ENCODE measurements at places on chromosomes 2 and 18. TPM values are rescaled to one million over a fixed set of nuclear protein-coding genes. Genes with fewer than 3 reads are reported as not detected.

DNA sequence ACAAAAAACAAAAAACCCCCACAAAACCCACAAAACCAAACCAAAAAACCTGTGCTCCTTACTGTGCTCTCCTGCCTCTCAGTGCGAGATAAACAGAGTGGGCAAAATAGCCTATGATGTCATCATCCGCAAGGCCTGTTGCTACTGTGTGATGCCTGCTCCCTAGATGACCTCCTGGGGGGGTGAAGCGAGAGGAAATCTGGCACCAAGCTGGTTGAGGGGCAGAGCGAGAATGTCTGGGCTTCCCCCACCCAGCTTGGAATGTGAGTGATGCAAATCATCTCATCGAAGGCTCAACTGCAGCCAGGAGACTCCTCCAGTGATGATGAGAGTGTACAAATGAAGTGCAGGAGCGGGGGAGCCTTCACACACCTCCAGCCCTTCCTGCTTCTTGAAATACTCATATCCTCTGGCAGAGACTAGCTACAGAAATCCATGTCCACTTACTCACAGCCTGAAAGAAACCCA is 57.7 kb upstream of the MAP4K3 start:
- peak; percentile 92 for DNase-seq

DNA sequence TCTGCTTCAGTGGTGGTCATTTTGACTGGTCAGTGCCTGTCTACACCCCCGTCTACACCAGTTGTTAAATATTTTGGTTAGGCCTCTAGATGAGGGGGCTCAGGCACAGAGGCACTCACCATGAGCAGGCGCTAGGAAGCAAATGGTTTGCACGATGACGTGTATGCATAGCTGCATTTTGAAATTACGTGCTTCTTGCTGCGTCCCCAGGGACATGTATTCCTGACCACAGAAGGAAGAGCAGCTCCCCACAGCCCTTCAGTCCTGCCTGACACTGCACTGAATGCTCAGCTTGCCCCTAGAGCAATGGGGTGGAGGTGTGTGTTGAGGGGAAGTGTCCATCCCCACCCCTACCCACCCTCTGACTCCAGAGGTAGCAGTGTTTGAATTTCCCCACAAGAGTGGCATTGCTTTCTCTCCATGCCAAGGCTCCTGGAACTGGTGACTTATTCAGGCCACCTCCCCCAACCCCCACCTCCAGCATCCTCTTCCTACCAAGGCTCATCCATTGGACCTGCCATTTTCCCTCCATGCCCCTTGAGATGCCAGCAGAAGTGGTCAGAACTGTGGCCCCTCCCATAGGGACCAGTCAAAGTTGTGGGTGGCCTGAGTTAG is 11.4 kb upstream of the ZAP70 start:
- DNase-seq = no peak

Gene CCDC74B
- 0.38 TPM for total RNA-seq

Gene RNF152
- 31.9 TPM for total RNA-seq

Gene PRSS56
- total RNA-seq = not detected

DNA sequence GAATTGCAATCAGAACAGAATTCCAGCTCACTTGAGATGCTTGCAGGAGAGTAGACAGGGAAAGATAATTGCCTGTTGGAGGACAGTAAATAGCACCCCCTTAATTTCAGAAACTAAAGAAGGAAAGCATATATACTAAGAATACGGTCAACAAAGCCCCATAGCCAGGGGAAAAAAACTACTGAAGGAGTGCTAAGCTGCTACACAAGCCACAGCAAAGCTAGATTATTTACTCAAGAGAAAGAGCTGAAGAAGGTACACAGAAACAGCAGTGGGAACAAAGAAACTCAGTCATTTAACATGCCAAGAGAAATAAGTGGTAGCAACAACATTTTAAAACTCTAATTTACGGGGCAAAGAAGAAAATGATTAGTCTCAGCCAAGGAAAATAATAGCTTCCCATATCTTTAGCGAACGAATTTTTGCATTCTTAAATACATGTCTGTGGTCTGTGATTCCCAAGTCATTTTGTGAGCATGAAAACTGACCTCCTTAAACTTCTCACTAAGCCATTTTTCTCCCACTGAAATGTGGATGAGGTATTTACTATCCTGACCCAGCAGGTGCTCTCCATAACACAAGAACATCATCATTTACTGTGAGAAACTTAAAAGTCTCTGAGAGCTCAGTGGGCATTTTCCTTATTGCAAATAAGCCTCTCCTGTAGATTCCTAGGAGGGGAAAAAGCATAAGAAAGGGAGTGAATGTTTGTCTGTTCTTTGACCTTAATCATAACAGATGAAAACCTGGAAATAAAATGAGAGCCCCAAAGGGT is 196.0 kb downstream of the PAX3 start:
- DNase-seq = no peak

- DNase-seq = no peak
Measured at GRCh38 chr18:74975001-74975400, 233.9 kb downstream of the PTGR3 start.

GRCh38 chr2:233242231-233242927 is 9.1 kb upstream of the ATG16L1 start:
- DNase-seq = no peak

DNA sequence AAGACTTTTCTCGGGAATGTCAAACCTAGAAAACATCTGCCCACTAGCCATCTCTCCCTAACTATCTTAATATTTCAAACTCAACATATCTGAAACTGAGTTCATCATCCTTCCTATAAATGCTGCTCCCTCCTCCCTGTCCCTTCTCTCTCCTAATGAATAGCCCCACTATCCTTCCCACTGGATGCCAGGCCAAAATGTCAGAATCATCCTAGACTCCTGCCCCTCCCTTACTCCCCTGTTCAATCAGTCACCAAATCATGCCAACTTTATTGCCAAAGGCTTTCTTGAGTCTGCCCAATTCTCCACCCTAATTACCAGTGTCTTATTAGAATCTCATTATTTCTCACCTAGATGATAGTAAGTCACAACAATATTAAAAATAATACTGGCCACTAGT is 8.5 kb downstream of the EVA1A start:
- DNase-seq = no peak

Gene TRIB2
- 6.5 TPM for total RNA-seq

Gene CYP27A1
- 0.13 TPM for total RNA-seq

DNA sequence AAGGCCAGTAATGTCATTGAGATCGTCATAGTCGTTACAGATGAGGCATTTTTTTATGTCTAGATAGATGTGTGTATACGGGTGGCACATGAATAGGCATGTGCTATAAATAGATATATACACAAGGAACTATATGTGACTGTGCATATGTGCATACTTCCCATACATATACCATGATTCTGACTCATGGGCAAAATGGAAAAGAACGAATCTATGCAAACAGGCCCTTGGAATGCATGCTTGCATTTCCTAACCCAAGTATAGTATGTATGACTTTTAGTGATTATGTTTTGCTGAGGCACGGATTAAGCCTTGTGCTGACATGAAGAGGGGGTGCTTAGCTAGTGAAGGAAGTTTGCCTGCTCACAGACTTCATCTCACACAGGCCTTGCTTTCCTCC is 111.7 kb downstream of the BCL11A start:
- peak; percentile 89 for DNase-seq

DNA sequence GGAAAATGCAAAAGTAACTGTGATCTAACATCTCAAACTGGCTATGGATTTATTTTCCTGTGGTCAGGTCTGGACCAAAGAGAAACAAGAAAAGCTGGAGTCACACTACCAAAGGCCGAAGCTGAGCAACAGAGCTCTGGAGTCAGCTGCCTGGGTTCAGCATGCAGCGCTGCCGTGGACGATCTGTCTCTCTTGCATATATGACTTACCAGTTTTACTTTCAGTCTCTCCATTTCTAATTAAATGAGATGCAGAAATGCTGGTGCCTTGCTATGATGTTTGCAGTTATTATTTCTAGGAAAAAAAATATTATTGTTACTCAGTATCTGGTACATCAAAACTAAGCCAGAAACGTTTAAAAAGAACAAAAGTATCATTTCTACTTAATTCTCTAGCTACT is 813.2 kb downstream of the RNF144A start:
- no peak for DNase-seq

DNA sequence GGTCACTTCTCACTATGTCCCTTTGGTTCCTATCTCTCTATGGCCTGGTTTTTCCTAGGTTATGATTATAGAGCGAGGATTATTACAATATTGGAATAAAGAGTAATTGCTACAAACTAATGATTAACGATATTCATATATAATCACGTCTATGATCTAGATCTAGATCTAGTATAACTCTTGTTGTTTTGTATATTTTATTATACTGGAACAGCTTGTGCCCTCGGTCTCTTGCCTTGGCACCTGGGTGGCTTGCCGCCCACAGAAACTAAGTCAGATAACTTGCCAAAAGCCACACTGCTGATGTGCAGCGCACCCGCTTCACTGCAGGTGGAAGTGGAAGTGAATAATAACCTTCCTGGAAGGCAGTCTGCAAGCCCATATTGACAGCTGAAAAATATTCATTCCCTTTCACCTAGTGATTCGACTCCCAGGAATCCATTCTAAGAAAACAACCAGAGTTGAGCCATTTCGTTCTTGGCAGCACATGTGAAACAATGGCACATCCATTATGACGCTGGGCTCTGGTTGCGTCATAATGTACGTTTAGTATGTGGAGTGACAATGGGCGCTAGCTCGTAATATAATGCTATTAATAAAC is 725 bp upstream of the ANKRD53 start:
- peak; percentile 88 for DNase-seq

DNA sequence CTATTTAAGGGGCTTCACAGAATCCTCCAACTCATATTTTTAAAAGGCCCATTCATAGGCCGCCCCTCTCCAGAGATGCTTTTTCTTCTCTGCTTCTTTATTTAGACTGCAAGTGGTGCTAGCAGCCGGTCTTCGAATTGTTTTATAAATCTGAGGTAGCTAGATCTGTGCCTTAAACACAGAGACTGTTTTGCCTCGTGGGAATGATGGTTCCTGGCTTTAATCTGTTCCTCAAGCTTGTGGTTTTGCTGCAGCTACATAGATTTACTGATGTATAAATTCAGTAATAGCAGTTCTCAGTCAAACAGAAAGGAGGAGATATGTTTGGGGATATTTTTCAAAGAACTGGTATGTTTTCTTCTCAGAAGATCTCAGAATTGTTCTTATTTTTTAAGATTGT is 45.3 kb downstream of the TNFRSF11A start:
- DNase-seq = no peak

DNA sequence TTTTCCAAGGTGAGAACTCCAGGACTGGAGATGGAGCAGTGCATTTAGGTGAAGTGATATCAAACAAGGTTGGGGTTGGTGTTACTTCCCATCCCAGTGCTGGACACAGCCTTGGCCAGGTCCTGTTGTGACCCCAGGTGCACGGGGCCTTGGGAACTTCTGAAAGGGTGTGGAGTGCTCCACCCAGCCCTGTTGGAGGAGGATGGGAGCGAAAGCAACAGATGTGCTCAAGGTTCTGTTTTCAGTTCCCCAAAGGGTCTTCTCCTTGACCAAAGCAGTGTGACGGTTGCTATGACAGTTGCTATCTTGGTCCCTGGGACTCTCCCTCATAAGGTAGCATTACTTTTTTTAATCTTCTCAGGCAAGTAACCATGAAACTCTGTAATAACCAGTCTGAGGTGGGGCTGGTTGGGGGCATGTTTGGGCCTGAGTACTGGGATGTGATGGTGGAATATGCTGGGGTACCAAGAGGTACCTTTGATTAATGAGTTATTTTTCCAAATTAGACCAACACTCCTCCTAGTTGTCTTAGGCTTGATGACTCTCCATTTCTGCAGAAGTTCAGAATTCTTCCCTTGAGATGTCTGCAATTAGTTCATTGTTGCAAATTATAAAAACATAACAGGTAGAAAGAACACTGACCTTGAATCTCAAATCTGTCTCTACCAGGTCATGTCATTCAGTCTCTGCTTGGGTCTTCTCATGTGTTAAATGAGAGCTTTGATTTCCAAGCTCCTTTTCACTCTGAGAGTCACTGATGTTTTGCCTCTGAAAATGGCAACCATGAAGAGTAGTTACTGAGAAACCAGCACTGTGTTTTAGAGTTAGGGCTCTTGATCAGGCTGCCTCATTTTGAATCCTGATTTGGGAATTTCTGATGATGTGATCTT is 154.5 kb downstream of the RPIA start:
- no peak for DNase-seq

DNA sequence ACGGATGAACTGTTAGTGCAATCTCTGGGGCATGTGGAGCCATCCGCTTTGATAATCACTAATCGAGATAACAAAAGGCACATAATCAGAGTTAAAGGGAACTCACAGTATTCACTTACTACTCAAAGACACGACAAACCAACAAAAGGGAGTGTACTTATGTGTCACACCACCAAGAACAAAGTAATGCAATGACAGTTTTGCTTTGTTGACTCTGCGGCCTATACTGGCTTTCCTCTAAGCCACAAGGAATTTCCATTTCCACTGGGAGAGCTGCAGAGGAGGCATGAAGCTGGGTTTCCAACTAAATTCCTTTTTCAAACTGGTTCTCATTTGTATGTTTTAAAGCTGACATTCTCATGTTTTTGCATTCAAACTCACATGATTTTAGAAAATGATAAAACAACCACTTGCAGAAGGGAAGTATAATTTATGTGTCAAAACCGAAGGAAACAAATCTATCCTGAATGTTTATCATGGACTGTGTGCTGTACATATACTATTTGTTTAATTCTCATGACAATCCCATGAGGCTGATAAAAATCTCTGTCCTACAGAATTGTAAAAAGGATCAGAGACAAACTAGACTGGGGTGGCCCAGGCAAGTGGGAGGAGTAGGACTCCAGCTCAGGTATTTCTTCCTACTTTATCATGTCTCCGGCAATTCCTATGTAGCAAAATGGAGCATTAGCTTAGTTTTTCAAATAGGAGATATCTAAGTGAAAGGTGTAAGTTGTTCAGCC is 149.6 kb upstream of the SMAD7 start:
- peak; percentile 48 for DNase-seq

Gene MAL
- 11.0 TPM for total RNA-seq

DNA sequence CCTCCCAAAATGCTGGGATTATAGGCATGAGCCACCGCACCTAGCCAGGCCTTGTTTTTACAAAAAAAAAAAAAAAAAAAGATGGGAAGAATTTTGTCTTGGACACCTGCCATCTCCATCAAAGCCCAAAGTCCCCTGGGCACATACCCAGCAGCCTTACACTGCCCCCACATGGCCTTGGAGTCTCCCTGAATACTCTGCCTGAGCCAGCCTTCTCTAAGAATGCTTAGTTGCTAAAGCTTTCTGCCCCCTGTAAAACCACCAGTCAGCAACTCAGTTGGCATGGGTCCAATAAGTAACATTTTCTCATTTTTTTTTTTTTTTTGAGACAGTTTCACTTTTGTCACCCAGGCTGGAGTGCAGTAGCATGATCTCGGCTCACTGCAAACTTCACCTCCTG is 40.6 kb downstream of the SPC25 start:
- DNase-seq = no peak

GRCh38 chr2:219957820-219958219 is 330.4 kb downstream of the SLC4A3 start:
- no peak for DNase-seq

Measured in bronchial epithelial cell (primary cell).